HTR-8/SVneo (cell line): ENCODE measurements at places on chromosomes 2 and 18.
A peak's percentile ranks its signal among the peaks of the same experiment; 100 is the strongest.

- DNase-seq: no peak
Measured at GRCh38 chr2:235689427-235689853, 195.6 kb downstream of the AGAP1 start.

GRCh38 chr2:2902547-2903281, 474.9 kb downstream of the EIPR1 start:
- no peak for DNase-seq

DNA sequence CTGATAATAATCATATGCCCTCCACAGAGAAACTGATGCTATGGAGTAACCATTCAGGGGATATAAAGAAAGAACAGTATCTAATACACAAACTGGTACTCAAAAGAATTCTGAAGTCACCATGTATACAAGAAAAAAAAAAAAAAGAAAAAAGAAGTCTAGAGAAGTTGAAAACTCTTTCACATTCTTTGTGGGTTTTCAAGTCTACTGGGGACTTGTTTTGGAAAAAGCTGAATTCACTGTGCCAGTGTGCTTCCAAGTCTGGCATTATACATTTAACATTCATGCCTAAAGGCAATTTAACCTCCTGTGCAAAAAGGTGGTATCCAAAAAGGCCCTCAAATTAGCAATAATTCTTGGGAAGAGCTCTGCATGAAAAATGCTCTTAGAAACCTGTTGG, 94.8 kb upstream of the ITGB6 start:
- DNase-seq: no peak

DNA sequence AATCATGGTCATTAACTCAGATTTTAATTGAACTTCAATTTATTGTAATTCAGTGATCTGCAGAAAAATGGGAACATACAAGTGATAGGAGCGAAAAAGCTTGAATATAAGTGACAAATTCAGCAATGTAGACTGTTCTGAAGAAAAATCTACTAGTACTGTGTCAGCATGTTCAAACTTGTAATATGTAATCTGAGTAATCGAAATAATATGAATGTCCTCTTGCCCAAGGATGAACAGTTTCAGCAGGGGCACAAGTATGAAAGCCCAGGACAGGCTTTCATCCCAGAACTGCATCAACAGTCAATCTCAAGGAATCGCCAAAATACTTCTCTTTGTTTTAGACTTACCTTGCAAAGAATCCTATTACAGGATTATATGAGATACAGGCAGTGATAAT, 1110.5 kb downstream of the LRP1B start:
- DNase-seq: no peak

GRCh38 chr2:146265656-146266055, 1579.2 kb upstream of the ACVR2A start:
- no peak for DNase-seq

- no peak for DNase-seq
Measured at GRCh38 chr2:68365087-68365486, at the start of gene PLEK. Gene PLEK, plus strand, starts transcription at chr2:68365282. Its CDS starts 70 bp downstream, at chr2:68365352.

DNA sequence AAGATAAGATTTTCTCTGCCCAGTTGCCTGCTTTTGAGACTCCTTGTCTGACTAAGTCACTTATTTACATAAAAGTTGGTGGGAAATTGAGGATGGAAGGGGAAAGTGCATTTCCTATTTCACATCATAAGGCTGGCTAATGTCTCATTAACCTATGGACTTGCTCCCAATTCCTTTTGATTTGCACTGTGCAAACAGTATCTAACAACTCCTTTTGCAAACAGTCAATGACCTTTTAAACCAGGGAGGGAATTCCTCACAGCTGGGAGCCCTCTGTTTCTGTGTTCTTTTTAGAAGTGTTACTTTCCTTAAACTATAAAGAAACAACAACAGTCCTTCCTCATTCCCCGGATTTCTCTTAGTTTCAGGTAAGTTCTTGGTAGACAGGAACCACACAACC, 272.8 kb downstream of the RND3 start:
- DNase-seq: no peak

DNA sequence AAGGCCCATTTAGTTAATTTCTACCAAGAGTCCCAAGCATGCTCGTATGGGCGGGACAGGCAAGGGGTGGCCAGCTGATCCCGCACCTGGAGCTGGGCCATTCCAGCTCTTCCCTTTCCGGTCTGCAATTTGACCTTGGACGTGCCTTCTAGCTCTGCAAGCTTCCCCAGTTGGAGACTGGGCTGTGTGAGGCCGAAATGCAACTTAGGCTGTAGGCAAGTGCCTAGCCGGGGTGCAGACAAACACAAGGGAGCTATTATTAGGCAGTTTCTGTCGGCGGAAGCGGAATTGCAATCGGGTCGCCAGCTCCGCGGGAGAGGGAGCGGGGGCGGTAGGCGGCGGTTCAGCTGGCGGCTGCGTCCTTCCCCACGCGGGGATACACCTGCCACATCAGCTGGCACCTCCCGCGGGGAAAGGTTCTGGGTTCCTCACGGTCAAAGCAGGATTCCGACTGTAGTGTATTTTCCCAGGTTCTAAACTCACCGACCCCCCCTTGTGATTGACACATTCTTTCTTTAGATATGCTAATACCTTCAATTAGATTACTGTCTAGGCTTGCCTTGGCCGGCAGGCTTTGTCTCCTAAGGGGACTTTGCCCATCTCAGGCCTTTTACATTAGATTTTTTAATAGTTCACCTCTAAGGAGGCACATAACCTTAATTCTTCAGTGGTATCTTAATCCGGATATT, 17.1 kb upstream of the ZNF532 start:
- DNase-seq: no peak

GRCh38 chr2:39524061-39524460, 87.0 kb upstream of the MAP4K3 start:
- no peak for DNase-seq

DNA sequence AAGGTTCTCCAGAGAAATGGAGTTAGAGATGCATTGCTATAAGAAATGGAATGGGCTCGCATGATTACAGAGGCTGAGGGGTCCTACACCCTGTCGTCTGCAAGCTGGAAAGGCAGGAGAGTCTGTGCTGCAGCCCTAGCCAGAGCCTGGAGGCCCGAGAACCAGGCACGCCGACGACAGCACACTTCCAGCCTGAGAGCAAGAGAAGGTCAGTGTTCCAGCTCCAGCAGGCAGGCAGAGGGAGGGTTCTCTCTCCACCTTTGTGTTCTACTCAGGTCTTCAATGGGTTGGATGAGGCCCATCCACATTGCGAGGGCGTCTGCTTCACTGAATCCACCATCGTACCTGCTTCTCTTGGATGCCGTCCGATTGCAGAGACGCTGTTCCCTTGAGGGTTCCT, 177.6 kb upstream of the HDAC4 start:
- no peak for DNase-seq

DNA sequence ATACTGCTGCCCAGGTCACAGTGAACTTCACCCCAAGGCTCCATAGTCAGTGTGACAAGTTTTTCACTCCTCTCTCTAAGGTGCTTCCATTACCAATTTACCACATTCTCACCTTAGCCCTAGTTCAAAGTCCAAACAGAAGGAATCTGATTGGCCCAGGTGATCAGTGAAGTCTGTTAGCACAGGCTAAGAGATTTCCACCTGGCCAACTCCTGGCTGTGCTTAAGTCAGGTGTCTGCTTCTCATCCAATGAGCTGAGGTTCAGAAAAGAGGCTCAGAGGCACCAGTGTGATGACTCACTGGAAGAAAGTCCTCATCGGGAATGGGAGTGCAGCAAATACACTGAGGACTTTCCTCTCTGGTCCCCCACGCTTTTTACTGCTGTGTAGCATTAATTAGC, 164.4 kb upstream of the MGAT5 start:
- no peak for DNase-seq

DNA sequence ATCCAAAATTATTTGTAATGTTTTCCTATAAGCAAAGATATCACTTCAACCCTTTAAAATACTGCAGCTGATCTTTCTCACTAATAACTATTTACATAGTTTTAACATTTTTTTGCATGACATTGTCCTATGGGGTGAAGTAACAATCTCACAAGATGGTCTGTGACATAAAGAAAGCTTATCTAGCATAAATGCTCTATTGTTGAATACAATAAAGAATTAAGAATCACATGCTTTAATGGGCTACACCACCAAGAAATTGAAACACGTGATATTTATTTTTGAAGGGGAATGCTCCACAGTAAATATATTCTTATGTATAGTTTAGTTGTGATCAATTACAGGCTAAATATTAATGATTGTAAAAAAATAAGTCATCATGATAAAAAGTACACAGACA, 441.1 kb downstream of the PTH2R start:
- no peak for DNase-seq

GRCh38 chr2:100956081-100956480, 46.0 kb upstream of the RPL31 start:
- DNase-seq: no peak

- no peak for DNase-seq
Measured at GRCh38 chr2:132466428-132467028, 49.9 kb downstream of the GPR39 start.

DNA sequence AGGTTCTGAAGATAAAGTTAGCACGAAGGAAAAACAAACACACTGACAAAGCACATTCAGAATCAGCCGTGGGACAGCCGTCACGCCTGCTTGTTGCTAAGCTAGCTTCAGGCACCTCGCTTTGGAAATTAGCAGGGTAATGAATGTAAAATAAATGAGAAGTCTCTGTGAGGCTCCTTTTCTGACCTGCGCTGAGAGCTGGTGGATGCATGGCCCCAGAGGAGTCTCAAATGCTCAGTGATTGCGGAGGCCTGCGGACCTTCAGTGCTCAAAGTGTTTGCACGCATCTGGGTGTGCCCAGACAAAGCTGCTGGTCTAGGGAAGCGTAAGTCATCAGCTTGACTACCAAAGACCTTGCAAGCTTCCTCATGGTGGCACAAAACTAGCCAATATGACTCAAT, 50.6 kb downstream of the CD8B2 start:
- no peak for DNase-seq

DNA sequence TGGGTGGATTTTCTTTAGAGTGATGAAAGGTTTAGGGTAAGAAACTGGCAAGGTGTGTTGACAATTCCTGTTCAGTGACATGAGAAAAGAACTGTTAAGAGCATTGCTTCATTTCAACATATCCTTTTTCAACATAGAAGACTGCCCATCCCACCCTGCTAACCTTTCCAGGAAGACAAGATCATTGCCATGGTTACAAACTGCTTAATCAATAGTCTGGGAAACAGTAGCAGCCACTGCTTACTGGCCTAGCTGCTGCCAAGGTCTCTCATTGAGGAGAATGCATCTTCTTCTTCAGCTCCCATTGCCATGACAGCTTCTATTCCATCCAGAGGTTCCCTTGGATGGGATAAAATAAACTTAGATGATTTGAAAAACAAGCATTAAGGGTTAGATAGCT, 212.1 kb downstream of the LRRTM1 start:
- DNase-seq: no peak

DNA sequence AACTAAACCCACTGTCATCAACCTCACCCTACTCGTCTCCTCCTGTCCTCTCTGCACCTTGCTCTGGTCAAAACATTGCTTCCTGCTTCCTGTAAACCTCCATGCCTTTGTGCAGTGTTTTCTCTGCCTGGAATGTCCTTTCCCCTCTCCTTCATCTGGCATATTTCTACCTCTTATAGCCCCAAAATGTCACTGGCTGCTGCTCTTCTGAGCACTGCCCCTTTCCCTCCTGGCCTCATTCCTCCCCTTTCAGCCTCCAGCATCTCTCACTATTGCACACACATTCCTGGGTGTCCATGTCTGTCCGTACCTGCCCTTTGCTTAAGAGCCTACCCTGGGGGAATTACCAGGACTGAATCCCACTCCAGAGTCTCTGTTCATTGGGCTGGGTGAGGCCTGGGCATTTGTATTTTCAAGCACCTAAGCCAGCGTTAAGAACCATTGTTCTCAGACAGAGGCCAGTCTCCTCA, 84.9 kb downstream of the MOGAT1 start:
- no peak for DNase-seq

GRCh38 chr2:85549095-85549494, 10.1 kb downstream of the MAT2A start:
- no peak for DNase-seq

- no peak for DNase-seq
Measured at GRCh38 chr2:238697193-238698071, 150.5 kb upstream of the TWIST2 start.

DNA sequence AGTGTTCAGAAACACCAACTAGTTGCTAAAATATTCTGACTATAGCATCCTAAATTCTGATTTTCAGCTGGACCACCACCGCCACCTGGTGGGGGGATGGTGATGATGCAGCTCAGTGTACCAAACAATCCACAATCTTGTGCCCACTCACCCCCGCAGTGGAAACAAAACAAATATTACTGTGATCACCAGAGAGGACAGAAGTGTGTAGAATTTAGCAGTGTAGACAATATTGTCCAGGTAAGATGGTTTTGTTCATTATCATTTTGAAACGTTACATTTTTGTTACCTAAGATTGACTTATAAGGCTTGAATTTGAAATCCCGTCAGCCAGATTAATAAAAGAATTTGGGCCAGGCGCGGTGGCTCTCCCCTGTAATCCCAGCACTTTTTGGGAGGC, 31.7 kb upstream of the UBXN4 start:
- DNase-seq: peak; percentile 59

GRCh38 chr2:111042772-111043771, 77.6 kb upstream of the BCL2L11 start:
- no peak for DNase-seq

- DNase-seq: no peak
Measured at GRCh38 chr18:42087876-42088275, 132.8 kb downstream of the PIK3C3 start.

DNA sequence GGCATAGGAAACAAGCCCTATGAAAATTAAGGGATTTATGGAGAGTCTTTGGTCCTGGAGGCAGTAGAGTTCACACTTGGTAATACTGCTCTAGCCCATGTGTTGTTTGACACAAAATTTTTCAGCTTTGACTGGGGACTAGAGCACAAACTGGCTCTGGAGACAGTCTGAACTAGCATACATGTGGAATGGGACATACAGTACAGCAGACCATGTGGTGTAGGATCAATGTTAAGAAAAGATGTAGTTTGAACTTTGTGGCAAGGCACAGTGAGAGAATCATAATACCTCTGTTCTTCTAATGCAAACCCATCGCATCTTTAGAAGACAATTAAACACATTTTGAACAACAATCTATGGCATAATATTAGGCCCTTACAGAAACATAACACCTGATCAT, 521.5 kb upstream of the DDX18 start:
- DNase-seq: no peak

DNA sequence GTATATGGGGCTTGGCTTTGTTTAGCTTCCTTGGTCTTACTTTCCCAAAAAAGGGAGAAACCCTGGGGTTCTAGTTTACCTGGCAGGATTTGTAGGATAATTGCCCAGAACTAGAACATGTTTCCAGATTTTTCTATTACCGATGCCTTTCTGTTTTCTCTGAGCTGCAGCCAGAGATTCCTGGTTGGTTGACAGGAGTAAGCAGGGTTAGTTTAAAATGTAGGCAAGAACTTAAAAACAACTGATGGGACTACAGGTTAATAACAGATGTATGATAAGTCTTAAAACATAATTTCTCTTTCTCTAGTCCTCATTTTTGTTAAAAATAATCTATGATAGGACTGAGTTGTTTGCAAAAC, 38.9 kb upstream of the GMCL1 start:
- no peak for DNase-seq
